ENCODE measurements at places on chromosomes 5 and 9. TPM values are rescaled to one million over a fixed set of nuclear protein-coding genes. Genes with fewer than 3 reads are reported as not detected.

The AUH gene
- 14.1 TPM for total RNA-seq

DNA sequence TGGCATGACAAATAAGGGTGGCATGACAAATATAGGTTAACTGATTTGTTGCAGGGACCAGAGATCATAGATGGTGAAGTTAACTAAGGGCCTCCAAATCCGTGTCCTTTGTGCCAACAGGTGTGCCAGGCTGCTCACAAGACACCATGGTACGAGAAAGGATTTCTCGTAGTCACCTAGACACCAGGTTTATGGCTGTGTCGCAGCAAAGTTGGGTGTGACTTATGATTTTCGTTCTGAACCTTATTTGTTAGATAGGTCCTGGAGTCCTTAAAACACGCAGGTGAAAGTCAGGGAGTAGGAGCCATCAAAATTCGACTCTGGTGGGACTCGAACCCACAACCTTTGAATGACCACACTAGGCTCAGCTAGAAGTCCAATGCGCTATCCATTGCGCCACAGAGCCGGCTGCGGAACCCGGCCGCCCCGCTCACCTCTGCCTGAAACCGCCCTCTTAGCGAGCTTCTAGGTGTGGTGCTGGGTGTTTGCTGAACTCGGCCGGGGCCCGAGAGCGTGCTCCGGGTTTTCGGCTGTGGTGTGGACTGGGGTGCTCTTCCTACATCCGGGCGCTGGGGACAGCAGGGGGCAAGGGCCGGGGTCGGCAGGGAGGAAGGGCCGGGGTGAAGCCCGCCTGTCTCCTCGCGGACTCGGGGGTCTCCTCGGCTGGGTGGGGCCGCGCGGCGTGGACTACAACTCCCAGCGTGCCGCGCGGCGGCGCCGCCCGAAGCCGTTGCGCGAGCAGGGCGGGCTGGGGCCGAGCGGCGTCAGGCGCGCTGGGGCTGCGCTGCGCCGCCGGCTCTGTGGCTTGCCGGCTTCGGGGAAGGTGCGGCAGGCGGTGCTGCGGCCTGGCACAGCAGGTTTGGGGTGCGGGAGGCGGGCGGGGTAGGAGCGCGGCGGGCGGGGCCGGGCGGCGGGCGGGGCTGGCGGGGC is at the start of gene SLC27A4:
Gene SLC27A4 (plus strand): TSS at position 767 of the 930 bp plus-strand sequence. CDS start 2,606 bp downstream, outside the sequence.
- peak; percentile 90 for DNase-seq

GRCh38 chr5:68714810-68715209 is 379.0 kb upstream of the SLC30A5 start:
- no peak for DNase-seq

- no peak for DNase-seq
These were observed 65.2 kb upstream of the GLIS3 start for GRCh38 chr9:4365055-4365454.

All from A172 (cell line).